ENCODE measurements at places on chromosomes 5 and 9. TPM values are rescaled to one million over a fixed set of nuclear protein-coding genes. Genes with fewer than 3 reads are reported as not detected.

The SPINK13 gene
- not detected for total RNA-seq

The C9orf152 gene
- total RNA-seq, result under 0.01 TPM

The CDO1 gene
- not detected for total RNA-seq

The ABO gene
- total RNA-seq, result 1.9 TPM

The F2RL1 gene
- 25.5 TPM for total RNA-seq

The BARHL1 gene
- total RNA-seq, result not detected

The KCTD16 gene
- total RNA-seq, result under 0.01 TPM

The BRD3OS gene
- total RNA-seq, result 5.8 TPM

The LECT2 gene
- not detected for total RNA-seq

The ZNF883 gene
- 1.2 TPM for total RNA-seq

The SPATA31A3 gene
- not detected for total RNA-seq

The ARL14EPL gene
- total RNA-seq, result not detected

The RNF14 gene
- 49.8 TPM for total RNA-seq

Data from bronchial epithelial cell (primary cell).